ENCODE measurements at places on chromosomes 11 and 22.

GRCh38 chr11:40273192-40273732, 1186.2 kb downstream of the LRRC4C start:
- DNase-seq = no peak

- no peak for DNase-seq
Measured at GRCh38 chr11:59247531-59248227, 35.0 kb upstream of the MPEG1 start.

GRCh38 chr11:94675813-94676212, 92.3 kb upstream of the AMOTL1 start:
- no peak for DNase-seq

DNA sequence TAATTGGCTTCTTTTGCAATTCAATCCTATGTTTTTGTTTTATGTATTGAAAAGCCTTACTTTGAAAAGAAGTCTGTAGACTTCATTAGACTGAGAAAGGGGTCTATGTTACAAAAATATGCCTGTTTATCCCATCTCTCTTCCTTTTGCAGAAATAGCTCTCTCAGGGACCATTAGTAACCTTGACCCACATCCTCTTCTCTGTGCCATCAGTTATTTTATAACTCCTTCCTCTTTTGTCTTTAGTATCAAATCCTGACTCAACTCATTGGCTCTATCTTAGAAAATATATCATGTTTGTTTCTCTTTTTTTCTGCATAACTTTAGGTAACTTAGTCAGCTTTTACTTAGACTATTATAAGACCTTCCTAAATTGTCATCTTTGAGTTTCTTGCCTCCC, 20.3 kb downstream of the ZC3H12C start:
- no peak for DNase-seq

- no peak for DNase-seq
Measured at GRCh38 chr11:446891-447290, 3.2 kb upstream of the PTDSS2 start.

GRCh38 chr22:40684728-40685127, 5.4 kb downstream of the MCHR1 start:
- no peak for DNase-seq

GRCh38 chr22:49663311-49663711, 164.4 kb downstream of the BRD1 start:
- DNase-seq = no peak

GRCh38 chr11:19995145-19995544, 165.1 kb downstream of the DBX1 start:
- DNase-seq = peak; percentile 91

DNA sequence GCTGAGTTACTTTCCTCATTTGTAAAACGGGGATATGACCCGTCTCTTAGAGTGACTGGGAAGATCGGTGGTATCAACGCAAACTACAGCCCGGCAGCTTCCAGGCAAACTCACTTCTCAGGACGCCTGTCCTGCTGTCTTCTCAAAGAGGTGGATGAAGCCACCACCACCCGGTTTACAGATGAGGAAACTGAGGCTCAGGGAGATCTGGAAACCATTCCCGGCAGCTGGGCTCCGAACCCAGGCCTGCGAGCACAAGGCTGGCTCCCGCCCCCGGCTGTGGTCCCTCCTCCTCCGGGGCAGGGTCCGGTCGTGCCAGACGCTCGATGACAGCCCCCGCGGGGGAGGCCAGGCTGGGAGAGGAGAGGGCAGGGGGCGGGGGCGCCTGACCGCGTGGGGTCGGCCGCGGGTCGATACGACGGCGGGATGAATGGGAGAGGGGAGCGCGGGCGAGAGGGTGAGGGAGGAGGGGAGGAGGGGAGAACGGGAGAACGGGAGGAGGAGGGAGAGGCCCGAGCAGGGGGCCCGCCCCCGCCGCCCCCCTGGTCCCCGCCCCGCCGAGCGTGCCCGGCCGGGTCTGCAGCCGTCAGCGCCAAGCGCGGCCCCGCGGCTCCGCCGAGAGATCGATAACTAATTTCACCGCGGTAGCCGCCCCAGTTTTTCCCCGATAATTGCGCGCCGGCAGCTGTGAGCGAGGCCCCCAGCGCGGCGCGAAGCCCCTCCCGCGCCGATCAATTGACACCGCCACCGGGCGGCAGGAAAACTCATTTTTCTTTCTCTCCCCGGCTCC, 14.0 kb downstream of the IGLL1 start:
- DNase-seq = no peak

- no peak for DNase-seq
Measured at GRCh38 chr22:26981541-26981940, 324.2 kb downstream of the MIAT start.

DNA sequence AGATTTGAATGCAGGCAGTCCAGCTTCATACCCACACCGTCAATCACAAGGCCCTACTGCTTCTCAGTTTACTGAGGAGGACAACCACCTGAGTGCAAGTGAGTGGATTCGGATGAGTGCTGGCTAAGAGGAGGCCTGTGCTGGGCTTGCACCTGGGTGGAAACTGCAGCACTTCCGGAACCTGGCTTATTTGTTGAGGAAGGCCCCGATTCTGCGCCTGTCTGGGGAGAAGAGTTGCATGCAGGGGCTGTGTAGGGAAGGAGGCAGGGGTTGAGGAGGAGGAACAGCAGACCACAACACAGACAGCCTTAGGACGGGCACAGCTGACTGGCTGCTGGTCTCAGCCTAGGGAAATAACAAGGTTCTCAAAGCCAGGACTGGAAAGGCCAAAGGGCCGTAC, 20.8 kb downstream of the ABTB2 start:
- no peak for DNase-seq

- no peak for DNase-seq
Measured at GRCh38 chr11:29231586-29231985, 785.2 kb downstream of the KCNA4 start.

DNA sequence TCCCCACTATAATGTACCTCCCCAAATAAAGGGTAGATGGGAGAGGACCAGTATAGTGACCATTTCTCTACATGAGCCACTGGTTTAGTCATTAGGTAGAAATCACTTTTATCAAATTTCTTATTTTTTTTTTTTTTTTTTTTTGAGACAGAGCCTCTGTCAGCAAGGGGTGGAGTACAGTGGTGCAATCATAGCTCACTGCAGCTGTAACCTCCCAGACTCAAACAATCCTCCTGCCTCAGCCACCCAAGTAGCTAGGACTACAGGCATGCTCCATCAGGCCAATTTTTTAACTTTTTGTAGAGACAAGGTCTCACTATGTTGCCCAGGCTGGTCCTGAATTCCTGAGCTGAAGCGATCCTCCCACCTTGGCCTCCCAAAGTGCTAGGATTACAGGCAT, 322.4 kb downstream of the TTC28 start:
- no peak for DNase-seq

DNA sequence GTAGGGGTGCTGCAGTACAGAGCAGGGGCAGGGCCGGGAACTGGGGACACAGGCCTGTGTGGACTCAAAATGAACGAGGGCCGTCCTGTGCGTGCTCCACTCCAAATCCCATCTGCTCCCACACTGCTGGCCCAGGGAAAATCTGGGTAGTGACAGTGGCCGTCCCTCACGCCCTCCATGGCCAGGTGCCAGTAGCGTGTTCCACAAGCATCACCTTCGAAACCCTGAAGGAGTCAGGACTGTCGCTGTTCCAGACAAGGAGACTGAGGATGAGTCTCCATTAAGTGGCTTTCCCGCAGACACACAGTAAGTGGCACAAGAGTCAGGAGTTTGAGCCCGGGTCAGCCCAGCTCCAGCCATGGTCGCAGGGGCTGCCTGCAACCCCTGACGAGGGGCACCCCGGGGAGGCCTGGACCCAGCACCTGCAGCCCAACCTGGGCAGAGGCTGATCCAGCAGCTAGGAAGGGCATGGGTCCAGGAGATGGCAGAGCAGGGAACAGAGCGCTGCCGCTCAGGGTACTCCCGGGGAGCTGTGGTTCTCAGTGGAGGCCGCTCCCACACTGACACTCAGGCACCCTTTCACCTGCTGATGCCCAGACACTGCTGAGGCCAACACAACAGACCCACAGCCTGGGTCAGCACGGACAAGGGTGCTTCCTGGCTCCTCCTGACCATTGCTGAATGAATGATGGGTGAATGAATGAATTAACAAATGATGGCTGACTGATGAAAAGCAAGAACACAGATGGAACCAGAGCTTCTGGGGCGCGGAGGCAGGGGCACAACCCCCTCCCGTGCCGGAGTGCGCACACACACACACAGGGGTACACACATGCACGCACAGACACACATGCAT, 35.3 kb downstream of the IGF2 start:
- DNase-seq = no peak

DNA sequence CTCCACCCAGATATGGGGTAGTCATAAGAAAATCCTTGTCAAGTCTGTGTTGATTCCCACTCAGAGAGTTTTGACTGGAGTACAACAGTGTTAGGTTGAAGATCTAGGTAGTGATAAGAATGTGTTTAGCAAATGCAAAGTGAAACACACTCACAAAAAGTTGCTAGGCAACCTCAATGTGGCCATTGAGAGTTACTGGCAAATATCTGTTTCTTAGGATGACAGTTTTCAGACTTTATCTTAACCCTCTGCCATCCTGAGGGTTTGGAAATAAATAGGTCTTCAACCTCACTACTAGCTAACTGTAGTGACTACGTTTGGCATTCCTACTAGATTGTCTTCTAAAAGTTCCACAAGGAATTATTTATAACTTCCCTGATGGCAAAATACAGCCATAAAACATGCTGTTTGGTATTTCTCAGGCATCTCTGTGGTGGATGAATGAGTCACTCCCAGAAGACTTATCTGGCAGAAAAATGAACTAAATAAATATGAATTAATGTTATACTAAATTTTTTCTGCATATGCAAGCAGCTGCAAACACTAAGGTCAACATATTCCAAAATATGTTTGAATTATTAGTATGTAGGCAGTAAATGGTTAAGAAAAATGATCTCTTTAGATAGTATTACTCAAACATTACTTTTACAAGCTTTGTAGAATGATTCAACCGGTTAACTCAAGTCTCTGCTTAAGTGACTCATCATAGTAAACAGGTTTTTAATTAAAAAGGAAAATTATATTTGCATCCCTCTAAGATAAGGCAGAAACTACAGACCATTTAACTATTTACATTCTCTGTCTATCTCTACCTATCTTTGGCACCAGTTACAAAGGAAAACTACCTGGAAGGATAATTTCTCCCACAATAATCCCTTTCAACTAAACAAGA, 17.1 kb upstream of the SYTL2 start:
- DNase-seq = peak; percentile 97

- no peak for DNase-seq
Measured at GRCh38 chr11:93118276-93118675, 79.5 kb downstream of the SLC36A4 start.

DNA sequence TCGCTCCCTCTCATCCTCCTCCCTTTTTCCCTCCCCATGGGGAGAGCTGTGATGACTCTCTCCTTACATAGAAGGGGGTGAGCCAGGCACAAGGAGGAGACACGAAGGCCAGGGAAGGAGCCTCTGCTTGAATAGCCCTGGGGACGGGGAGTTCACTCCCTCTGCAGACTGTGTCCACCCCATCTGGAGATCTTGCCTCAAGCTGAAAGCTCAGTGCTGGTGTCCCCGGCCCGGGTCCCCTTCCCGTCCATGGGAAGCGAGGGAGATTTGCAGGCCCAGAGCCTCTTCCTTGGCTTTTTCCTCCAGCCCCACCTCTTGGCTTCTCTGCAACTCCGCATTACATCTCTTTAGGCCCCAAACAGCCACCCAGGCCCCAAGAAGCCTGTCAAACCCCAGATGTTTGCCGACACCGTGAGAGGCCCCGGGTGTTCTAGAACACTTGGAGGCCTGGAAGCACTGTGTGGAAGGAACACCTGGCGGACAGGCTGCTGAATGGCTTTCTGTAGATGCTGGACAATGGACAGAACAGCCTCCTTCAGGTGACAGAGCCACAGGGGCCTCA, 32.3 kb downstream of the LINC01488 start:
- DNase-seq = no peak

DNA sequence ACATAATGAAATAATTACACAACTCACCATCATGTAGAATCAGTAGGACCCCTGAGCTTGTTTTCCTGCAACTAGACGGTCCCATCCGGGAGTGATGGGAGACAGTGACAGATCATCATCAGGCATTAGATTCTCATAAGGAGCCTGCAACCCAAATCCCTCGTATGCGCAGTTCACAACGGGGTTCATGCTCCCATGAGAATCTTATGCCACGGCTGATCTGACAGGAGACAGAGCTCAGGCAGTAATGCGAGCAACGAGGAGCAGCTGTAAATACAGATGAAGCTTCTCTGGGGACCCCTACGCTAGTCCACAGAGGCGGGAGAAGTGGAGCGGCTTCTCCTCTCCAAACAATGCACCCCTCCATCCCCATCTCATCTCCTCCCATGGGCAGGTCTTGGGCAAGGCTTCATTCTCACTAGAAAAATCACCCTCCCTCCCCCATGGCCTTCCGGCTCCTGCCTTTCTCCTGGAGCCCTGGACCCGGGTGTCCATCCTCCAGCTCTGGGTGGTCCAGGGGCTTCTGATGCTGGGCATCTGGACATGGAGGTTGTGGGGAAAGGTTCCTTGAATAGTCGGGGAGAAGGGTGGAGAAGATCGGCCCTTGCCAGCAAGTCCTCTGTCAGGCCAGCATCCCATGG, 16.2 kb upstream of the RAC2 start:
- DNase-seq = no peak

DNA sequence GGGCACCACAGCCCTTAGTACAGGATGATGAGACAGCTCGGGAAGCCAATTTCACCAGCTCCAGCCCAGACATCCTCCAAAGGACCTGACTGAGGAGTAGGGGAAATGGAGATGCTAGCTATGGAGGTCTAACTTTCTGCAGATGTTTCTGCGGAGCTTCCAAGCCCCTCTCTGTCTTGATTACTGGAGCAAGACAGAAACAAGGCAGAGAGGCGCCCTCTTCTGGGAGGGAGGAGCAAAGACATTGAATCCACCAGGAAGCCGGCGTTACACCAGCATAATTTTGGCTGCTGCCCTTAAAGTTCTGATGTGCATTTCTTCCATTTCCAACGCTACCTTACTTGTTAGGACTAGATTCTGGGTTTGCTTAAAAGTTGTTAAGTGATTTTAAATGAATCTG, 107.3 kb upstream of the HSD17B12 start:
- peak; percentile 40 for DNase-seq

DNA sequence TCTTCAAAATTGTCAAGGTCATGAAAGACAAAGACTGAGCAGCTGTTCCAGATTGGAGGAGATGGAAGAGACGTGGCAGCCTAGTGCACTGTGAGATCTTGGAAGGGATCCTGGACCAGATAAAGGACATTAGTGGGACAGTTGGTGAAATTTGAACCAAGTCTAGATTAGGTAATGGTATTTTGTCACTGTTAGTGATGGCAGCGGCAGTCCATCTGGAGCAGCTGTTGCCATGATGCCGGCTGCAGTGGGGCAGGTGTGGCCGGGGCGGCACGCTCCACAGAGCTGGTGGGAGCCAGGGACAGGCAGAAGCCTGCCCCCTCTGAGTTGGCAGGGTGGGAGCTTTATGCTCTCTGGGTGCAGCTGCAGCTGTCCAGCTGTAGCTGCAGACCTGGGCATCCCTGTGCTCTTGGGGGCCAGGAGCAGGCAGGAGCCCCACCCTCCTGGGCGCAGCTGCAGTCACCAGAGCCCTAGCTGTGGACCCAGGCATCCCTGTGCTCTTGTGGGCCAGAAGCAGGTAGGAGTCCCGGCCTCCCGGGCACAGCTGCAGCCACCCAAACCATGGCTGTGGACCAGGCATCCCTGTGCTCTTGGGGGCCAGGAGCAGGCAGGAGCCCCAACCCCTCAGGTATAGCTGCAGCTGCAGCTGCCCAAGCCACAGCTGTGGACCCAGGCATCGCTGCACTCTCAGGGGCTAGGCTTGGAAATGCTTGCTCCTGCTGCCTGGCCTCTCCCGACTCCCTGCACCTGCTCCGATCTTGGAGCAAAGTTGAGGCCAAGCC, 20.7 kb downstream of the DIXDC1 start:
- DNase-seq = no peak
